ENCODE measurements at places on chromosomes 16 and 17.

DNA sequence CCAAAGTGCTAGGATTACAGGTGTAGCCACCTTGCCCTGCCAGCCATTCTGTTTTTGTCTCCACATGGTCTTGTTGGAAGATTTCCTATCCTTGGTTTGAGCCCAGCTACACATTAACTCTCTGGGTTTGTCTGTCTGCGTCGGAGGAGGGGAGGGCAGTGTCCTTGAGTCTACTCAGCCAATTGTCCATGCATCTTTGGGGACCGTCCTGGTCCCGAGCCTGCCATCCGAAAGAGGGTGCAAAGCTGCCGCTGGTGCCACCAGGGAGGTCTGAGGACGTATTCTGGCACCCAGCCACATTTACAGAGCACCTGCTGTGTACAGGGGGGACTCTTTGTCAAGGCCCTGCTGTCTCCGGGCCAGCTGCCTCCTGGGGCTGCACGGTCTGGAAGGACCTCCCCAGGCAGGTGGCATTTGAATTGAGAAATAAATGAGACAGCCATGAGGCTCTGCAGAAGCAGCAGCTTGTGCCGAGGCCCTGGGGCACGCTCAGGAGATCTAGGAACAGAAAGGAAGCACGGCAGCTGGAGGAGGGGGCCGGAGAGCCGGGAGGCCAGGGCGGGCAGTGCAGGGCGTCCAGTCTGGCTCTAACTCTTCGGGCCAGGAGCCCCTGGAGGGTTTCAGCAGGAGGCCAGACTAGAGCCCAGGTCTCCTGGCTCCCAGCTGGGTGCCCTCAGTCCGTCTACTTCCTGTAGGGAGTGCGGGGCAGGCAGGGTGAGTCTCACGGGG lies 1.5 kb downstream of the CYBA start:
- DNase-seq, result no peak

DNA sequence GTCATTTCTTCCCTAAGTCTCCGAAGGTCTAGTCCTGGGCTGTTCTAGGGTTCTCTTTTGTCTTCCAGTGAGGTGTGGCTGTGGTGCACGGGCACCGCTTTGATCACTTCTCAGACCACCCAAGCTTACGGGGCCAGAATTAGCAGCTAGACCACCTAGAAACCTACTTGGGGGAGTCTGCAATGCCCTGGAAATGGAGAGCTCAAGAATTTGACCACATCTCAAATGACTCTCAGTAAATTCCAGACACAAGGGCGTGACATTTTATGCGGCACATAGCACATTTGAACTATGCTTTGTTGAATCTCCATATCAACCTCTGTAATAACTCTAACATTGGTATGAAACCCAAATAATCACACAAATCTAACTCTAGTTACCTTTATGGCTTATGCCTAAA lies 24.9 kb downstream of the TRIM16 start:
- DNase-seq, result no peak

GRCh38 chr16:83517398-83517797 lies 290.4 kb upstream of the HSBP1 start:
- no peak for DNase-seq

DNA sequence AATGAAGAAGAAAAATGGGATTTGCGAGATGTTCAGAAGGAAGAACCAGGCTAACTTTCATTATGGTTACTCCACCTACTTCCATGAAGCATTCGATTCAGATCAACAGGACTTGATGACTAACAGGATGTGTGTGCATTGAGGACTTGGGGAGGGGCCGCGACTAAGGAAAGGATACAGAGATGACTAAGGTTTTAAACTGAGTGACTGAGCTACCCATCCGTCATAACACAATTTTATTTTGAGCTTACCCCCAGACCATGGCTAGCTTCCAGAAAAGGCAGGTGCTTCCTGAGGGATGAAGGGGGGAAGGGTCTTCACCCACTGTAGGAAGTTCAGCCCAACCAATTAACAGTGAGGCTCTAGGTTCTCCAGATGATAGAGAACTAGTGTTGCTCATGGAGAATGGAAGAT lies 2.5 kb upstream of the CDYL2 start:
- DNase-seq, result no peak

DNA sequence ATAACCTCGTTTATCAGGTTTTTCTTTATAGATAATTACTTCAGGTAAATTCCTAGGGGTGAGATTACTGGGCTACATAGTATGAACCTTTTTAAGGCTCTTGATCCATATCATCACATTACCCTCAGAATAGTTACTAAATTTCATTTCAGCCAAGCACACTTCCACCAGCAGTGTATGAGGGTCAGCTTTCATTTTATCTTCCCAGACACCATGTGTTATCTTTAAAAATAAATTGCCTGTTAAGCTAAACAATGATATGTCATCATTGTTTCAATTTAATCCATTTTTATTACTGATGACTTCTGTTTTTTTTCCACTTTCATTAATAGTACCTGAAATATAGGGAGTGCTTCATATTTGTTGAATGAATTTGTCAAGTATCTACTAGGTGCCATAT lies 33.4 kb downstream of the PRKCA start:
- DNase-seq, result no peak

GRCh38 chr17:4849011-4849536 lies 15.9 kb downstream of the MINK1 start:
- DNase-seq, result no peak

GRCh38 chr16:85168732-85169256 lies 56.5 kb upstream of the CIBAR2 start:
- DNase-seq, result no peak

- DNase-seq, result no peak
Measured at GRCh38 chr17:77935121-77935571, 23.4 kb upstream of the TNRC6C start.

DNA sequence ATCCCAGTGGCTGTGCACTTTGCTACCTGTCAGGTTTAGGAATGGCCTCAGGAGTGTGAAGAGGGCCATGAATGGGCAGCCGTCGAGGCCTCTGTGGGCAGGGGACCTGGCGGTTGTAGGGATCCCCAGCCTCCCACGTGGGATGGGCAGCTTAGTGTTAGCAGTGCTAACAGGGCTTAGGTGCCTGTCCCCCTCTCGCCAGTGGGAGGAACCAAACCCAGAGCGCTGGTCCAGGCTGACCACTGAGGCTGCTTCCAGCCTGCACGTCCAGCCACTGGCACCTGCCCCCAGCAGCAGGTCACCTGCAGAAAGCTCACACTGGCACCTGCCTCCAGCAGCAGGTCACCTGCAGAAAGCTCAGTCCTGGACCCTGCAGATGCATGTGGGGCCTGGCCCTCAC lies 162.2 kb upstream of the CIBAR2 start:
- no peak for DNase-seq

- DNase-seq, result no peak
Measured at GRCh38 chr17:77217566-77217965, 76.8 kb downstream of the SEC14L1 start.

DNA sequence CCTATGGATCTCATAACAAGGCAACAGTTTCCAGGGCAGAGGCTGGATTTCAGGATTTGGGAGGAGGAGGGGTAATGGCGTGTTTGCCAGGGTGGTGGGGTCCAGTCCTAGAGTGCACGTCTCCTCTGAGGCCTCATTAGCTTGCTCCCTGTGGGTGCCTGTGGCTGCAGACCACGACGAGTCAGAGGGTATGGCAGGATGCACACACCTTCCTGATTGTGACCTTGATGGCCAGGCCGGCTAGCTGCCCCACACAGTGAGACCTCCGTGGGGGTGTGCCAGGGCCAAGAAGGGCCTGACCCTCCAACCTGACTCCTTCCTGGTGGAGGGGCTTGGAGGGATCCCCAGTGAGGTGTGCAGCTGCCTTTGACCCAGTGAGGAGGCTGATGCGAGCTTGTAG lies 4.0 kb upstream of the SMTNL2 start:
- no peak for DNase-seq

DNA sequence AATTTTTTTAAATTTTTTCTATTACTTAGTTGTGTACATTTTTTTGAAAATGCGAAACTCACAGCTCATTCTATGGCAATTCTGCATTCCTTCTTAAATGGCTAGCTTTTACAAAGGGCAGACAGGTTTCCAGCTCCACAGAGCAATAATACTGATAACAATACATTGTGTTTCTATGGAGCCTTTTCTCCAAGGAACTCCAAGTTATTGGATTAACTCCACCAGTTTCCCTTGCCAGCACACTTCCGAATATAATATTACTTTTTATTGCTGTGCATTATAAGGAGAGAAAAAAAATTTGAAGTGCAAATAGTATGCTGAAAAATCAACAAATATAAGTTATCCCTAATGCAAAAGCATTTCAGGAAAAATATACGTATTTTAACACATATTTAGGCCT lies 127.5 kb upstream of the PSMD7 start:
- DNase-seq, result no peak

GRCh38 chr16:78353640-78354275 lies 254.3 kb downstream of the WWOX start:
- no peak for DNase-seq
